ENCODE measurements at places on chromosomes 16 and 17.

DNA sequence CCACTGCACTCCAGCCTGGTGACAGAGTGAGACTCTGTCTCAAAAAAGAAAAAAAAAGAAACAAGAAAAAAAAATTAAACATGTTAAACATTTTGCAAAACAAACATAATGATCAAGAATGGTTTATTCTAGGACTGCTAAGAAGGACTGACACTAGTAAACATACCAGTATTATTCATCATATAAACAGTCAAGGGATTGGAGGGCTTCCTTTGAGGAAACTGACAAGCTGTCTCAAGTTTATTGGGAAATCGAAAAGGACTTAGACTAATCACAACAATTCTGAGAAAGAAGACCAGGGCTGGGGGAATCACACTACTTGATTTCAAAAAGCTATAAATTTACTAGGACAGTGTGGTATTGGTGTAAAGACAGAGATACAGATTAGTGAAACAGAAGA is 75.5 kb downstream of the MYH10 start:
- no peak for DNase-seq

- no peak for DNase-seq
These were observed 49.0 kb upstream of the HAS3 start for GRCh38 chr16:69056421-69056820.

GRCh38 chr16:797120-797420 is 3.5 kb downstream of the GNG13 start:
- DNase-seq: no peak

DNA sequence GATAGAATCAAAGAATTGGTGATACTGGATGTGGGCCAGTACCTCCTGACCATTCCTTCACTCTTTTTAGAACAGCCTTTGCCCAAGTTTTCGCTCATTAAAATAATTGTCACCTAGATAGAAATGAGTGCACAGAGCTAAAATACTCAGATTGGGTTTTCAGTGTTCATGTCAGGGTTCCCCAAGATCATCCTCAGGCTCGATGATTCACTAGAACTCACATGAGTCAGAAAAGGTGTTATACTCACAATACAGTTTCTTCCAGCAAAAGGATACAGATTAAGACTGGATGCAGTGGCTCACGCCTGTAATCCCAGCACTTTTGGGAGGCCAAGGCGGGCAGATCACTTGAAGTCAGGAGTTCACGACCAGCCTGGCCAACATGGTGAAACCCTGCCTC is 19.9 kb downstream of the ERCC4 start:
- no peak for DNase-seq

DNA sequence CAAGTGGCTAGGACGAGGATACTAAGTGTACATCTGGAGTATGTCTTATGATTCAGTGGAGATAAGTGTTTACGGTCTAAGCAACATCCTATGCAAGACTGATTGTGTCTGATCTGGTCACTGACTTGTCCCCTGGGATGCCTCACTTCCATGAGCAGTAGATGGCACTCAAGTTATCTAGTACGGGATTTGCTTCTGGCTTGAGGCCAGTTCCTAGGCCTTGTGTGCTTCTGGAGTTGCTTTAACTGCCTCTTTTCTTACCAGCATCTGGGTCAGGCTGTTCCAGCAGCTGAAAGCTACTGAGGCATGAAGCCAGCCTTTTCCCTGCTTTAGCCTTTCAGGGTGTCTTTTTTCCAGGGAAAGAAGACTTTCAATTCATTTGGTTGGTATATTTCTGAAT is 23.0 kb downstream of the SUPT6H start:
- DNase-seq: peak; percentile 50

GRCh38 chr16:1427473-1428461 is 3.1 kb upstream of the PERCC1 start:
- no peak for DNase-seq

- no peak for DNase-seq
These were observed 63.0 kb upstream of the DNAH9 start for GRCh38 chr17:11535231-11535630.

- no peak for DNase-seq
These were observed 13.9 kb upstream of the CYB561 start for GRCh38 chr17:63460018-63460417.

GRCh38 chr17:54348234-54348633 is 525.5 kb downstream of the KIF2B start:
- no peak for DNase-seq

GRCh38 chr16:63005356-63005755 is 969.1 kb upstream of the CDH8 start:
- peak; percentile 0 for DNase-seq

DNA sequence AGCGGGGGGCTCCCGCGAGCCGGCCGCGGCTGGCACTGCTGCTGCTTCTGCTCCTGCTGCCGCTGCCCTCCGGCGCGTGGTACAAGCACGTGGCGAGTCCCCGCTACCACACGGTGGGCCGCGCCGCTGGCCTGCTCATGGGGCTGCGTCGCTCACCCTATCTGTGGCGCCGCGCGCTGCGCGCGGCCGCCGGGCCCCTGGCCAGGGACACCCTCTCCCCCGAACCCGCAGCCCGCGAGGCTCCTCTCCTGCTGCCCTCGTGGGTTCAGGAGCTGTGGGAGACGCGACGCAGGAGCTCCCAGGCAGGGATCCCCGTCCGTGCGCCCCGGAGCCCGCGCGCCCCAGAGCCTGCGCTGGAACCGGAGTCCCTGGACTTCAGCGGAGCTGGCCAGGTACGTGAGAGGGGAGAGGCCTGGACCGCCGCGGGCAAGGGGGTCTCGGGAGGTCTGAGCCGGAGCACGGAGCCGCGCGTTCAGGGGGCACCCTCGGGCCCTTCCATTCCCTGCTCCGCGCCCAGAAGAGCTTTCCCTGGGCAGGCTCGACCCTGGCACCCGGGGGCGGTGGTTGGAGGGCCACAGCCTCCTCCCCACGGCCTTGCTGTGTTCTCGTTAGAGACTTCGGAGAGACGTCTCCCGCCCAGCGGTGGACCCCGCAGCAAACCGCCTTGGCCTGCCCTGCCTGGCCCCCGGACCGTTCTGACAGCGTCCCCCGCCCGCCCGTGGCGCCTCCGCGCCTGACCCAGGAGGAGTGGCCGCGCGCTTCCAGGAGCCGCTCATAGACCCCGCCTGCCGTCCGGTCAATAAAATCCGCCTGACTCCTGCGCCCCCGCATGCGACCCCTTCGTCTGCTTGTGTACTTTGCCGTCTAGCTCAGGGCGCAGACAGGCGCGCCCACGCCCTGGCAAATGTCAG is 591 bp downstream of the NPW start:
- DNase-seq: no peak

DNA sequence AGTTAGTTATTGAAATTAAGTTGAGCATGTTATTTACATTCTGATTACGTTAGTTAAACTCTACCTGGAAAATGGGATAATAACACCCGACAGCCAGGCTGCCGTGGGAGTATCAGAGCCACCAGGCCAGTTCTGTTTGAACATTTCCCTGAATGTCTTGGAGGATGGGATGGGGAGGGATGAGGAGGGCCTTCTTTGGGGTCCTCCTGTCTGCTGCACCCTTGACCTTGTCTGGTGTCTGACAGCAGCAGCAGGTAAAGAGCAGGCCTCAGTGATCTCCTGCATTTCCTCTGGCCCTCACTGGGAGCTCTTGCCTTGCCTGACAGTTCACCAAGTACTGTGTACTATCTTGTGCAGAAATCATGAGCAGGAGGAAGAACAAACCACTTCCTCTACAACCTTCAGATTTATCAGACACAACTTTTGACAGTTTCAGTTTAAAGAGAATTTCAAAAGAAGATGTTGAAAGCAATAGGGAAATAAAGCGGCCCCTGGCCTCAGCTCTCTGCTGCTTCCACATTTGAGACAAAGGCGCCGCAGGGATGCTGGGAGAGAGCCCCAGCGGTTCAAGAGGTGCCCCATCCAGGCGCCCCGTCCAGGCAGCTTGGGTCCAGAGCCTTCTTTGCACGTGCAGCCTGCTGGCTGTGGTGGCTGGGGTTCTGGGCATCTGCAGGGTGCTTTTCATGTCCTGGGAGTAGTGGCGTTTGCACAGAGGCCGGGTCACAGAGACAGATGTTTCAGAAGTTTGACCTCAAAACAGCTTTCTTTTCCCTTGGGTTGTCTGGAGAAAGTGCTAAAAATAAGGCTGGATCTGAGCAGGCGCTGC is 25.3 kb downstream of the CMIP start:
- DNase-seq: no peak

DNA sequence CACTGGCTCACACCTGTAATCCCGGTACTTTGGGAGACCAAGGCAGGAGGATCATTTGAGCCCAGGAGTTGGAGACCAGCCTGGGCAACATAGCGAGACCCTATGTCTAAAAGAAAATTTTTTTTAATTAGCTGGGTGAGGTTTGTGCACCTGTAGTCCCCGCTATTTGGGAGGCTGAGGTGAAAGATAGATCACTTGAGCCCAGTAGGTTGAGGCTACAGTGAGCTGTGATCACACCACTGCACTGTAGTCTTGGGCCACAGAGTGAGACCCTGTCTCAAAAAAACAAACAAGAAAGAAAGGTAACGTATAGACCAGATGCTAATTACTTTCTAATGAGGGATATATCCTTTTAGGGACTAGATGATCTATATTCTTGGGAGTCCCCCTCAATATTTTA is 8.1 kb downstream of the NOL11 start:
- no peak for DNase-seq

GRCh38 chr17:60585887-60586286 is 14.1 kb upstream of the PPM1D start:
- no peak for DNase-seq

DNA sequence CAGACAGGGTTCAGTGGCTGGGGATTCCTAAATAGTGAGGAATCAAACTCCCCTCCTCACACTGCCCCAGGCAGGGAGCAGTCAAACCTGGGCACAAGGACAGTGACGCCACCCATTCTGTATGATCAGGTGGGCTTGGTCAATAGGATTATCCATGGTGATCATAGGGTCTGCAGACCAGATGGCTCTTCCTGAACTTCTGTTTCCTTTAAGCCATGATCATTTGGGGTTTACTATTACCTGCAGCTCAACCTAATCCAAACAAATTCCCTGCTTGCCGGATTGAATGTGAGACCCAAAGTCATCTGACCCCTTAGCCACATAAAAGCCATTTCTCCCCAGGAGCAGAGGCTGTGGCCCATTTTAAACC is 54.3 kb downstream of the PLXDC1 start:
- DNase-seq: no peak

- DNase-seq: no peak
These were observed 1074.7 kb downstream of the CDH11 start for GRCh38 chr16:64047207-64047606.

DNA sequence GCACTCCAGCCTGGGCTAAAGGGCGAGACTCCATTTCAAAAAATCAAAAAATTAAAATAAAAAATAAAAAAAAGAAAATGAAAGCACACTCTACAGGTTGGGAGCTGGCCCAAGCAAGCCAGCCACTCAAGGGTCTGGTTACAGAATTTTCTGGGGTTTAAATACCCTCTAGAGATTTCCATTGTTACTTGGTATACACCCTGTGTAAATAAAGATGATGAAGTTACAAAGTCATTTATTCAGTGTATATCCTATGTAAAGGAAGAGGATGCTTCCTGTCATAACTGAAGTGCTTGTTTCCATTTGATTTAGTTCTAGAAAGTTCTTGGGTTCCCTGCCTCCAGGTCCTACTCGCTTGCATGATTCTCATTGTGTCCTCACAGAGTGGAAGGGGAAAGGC is 79.9 kb upstream of the C17orf78 start:
- DNase-seq: no peak

DNA sequence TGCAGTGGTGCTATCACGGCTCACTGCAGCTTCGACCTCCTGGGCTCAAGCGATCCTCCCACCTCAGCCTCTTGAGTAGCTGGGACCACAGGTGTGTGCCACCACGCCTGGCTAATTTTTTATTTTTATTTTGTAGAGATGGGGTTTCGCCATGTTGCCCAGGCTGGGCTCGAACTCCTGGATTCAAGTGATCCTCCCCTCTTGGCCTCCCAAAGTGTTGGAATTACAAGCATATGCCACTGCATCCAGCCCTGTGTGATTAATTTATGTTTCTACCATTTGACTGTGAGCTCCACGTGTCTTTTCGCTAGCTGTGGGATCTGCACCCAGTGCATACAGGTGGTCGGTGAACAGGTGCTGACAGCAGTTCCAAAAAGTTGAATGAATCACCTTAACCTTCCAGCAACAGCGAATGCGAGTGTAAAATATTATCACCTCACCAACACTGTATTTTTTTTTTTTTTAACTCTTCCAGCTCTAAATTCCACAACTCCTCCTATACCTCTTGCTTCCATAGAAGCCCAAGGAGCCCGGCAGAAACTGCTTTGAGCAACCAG is 484 bp upstream of the NUDT7 start:
- no peak for DNase-seq

DNA sequence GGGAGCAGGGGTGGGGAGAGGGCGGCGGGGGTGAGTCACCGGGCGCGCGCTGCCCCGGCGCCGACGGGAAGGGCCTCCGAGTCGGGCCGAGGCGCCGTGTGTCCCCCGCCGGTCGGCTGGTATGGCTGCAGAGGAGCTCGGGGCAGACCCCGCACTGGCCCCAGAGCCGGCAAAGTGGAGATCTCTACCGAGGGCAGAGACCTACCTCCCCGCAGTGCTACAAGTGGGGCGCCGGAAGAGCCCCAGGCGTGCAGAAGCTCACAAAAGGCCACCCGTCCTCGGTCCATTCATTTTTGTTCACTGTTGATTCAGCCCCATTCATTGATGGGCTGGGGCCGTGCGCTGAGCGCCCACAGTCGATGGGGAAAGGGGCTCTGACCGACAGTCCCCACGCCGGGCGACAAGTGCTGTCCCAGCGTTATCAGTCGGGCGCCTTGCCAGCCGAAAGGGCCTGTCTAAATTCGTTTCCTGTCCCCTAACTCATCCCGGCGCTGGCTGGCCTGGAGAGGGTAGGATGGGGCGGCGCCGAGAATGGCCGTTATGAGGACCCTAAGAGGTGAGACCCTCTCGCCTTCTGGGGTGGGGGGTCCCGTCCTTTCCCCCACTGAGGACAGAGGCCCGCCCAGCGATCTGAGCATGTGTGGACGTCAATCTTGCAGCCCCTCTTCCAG is 709 bp upstream of the ENO3 start:
- DNase-seq: peak; percentile 22

GRCh38 chr17:9205520-9206409 is 184.5 kb downstream of the NTN1 start:
- no peak for DNase-seq

DNA sequence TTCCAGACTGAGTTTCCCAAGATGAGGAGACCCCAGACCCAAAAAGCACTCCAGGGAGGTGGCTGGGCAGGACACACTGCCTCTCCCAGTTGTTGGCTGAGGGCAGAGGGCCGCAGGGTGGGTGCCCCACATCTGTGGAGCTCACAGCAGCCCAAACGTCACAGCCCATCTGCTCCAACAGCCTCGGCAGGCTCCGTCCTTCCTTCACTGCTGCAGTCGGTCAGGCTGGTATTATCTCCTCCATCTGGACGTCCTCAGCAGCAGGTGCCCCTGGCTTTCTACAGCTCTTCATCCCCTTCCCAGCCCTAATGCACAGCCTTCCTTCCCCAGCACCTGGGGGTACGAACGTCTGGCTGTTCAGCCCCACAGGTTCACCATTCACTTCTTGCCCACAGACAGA is 55.2 kb downstream of the PRMT7 start:
- no peak for DNase-seq

- DNase-seq: peak; percentile 47
These were observed 73.7 kb downstream of the ZFHX3 start for GRCh38 chr16:72974142-72974769.

Measured in NCI-H345 (cell line).